ENCODE measurements at places on chromosomes 6 and 20.
A peak's percentile ranks its signal among the peaks of the same experiment; 100 is the strongest.

DNA sequence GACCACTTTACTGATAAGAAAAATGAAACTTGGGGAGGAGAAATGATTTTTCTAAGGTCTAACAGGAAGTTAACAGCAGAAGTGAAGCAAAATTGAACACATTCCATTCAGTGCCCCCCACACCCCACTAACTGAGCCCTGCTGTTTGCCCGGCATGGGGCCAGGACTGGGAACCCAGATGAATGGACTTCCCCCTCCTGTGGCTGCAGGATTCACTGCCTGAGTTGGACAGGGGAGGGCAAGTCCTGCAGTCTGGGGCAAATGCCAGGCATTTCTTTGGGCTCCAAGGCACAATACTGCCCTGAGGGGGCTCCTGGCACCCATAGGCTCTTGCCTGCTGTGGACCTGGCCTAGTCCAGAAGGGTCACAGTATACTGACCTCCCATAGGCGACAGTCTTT, 28.3 kb downstream of the FYN start:
- DNase-seq: no peak

DNA sequence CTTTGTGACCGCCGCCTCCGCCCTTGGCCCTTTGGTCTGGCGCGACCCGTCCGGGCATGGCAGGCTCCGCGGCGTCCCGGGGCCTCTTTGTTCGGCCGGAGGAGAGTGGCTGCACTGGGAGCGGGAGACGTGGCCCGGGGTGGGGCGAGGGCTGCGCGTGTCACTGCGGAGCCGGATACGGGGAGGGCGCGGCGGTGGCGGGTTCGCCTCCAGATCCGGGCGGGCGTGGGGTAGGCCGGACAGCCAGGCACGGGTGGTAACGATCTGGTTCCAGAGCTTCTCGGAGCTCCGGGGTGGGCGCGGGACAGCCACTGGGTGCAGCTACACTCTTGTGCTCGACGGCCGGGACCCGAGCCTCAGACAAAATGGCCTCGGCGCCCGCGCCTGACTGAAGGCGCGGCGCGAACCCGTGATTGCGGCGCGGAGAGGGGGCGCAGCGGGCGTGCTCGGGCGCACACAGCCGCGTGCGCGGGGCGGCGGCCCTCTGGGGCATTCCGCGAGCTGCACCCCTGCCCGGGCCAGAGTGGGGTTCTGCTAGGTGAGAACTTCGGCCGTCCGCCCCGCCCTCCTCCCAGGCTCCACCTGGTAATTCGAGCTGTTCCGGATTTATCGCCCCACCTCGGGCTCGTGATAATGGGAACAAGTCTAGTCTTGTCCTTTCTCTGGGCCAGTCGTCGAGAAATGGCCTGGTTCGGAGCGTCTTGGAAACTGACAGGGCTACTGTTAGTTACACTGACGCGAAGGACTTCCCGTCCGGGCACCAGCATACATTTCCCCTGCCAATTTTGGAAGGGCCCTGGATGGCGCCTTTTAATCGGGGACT, 1.0 kb downstream of the LOC128125822 start:
- peak; percentile 66 for DNase-seq

DNA sequence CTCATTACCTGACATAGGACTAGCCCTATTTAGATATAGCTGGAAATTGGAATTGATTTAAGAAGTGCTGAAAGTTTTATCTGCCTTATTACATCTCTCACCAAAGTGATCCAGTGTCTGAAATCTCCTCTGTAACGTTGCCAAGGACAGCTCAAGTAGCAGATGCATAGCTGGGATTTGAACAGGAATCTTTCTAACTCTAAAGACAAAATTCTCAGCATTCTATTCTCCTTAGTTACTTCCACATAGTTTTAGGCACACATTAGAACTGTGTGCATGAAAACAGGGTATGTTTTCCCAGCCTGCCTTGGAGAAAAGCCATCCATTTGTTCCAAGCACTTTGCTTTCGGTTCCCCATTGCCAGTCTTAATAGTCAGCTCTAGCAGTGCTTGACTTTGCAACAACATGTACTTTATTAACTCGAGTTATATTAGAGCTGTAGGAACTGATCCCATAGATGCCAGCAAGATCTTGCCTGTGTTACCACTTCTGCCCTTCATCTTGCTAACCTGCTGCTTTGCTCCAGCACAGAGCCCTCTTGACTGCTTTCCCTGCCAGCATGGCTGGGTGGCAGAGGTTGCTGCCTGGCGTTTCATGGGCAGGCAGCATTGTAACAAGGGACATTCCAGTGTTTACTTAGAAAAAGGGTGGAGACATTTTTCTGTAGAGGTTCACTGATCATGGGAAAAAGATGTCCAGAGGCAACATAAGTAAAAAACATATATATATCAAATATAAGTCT, 56.1 kb upstream of the STMND1 start:
- DNase-seq: no peak

DNA sequence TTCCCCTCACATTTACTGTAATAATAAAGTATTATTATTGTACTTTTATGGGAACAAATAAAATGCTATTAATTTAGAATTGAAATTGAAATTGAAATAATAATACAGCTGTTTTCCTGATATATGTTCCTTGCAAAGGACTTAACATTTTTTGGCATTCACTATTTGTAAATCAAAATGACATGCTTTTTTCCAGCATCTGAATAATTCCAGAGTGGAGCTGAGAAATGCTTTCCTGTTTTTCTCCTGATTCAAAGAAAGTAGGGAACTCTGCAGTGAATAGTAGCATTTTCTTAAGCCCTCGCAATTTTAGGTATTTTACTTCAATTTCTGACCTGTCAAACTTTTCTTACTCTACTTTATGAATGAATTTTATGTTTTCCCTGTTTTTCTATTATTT, 72.1 kb downstream of the PHACTR2 start:
- no peak for DNase-seq

GRCh38 chr6:155235087-155235486, 28.7 kb upstream of the CLDN20 start:
- DNase-seq: no peak

DNA sequence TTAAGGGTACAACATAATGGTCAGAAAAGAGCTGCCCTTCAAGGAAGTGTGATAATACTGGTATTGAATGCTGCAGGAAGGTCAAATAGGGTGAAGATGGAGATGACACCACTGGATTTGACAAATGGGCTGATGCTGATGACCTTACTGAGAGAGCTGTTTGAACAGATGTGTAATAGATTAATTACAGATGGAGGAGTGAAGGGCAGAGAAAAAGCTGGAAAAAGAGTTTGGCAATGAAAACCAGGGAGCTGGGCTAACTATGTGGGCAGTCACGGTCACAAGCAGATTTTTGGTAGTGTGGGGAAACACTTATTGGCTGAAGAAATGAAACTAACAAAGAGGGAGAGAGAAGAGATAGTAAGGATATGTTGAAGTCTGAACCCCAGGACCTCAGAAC, 83.6 kb upstream of the ENPP5 start:
- no peak for DNase-seq

- DNase-seq: no peak
Measured at GRCh38 chr20:59530782-59531181, 73.6 kb upstream of the PHACTR3 start.

GRCh38 chr6:160188773-160189172, 67.2 kb downstream of the SLC22A1 start:
- DNase-seq: no peak

- DNase-seq: no peak
Measured at GRCh38 chr20:208942-209566, 18.0 kb upstream of the DEFB129 start.

DNA sequence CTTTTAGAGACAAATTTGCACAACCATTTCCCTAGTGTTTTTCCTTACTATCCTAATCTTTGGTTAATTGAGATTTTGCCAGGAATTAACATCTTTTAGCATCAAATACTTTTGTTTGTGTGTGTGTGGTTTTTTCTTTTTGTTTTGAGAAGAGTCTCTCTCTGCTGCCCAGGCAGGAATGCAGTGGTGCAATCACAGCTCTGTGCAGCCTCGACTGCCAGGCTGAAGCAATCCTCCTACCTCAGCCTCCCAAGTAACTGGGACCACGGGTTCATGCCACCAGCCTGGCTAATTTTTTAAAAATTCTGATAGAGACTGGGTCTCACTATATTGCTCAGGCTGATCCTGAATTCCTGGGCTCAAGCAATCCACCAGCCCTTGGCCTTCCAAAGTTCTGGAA, 28.5 kb downstream of the BAK1 start:
- DNase-seq: no peak

DNA sequence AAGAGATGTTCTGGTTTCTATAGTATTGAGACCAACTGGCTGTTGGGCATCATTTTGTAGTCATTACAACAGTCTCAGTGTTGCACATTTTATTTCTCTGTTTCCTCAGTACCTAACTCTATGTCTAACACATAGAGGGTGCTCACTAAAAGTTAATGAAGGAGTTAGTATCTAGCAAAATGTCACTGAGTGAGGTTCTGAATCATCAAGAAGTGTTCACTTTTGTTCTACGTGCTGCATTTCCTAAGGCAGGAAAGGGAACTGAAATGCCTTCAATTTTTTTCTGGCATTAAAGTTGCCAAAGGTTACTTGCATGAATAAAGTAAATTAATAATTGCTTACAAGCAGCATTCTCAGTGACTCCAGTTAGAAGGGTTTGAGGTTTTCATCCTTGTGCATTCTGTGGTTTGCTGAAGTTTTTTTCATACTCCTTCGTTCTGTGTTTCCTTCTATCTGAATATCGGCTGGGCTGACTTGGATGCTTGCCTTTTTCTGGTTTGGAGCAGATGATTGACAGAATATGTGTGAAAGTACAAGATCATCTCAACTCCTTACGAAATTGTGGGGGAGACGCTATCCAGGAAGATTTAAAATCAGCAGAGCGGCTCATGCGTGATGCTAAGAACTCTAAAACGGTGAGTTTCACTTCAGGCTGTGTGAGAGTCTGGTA, 114.5 kb upstream of the SCGN start:
- DNase-seq: no peak

- DNase-seq: no peak
Measured at GRCh38 chr6:120869397-120869796, 464.9 kb downstream of the TBC1D32 start.

GRCh38 chr20:32302507-32302872, 25.0 kb downstream of the KIF3B start:
- no peak for DNase-seq

- DNase-seq: no peak
Measured at GRCh38 chr20:10649797-10650160, 24.0 kb downstream of the JAG1 start.

- DNase-seq: no peak
Measured at GRCh38 chr6:7543789-7544424, 2.4 kb downstream of the DSP start.

DNA sequence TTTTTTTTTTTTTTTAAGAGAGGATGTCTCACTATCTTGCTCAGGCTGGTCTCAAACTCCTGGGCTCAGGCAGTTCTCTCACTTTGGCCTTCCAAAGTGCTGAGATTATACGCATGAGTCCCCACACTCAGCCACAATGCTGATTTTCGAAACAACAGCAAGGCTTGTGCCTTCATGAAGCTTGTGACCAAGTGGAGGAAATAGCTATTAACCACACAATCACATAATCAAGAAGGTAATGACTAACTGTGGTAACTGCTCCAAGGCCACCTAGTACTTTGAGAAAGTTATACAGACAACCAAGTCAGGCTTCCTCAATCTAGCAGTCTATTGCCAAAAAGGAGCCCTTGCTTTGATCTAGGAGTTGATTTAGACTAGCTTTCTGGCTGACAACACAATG, 46.3 kb downstream of the SOD2 start:
- DNase-seq: no peak

GRCh38 chr6:157647261-157647915, 175.7 kb upstream of the SNX9 start:
- DNase-seq: no peak

- DNase-seq: no peak
Measured at GRCh38 chr6:108127826-108128225, 38.0 kb upstream of the NR2E1 start.

- DNase-seq: no peak
Measured at GRCh38 chr20:39853050-39853449, 836.0 kb downstream of the MAFB start.

GRCh38 chr6:112343977-112344376, 3.2 kb upstream of the RFPL4B start:
- no peak for DNase-seq

GRCh38 chr6:35497571-35498421, 917 bp upstream of the TEAD3 start:
- DNase-seq: peak; percentile 62

GRCh38 chr6:34463849-34464248, 2.0 kb upstream of the PACSIN1 start:
- no peak for DNase-seq

DNA sequence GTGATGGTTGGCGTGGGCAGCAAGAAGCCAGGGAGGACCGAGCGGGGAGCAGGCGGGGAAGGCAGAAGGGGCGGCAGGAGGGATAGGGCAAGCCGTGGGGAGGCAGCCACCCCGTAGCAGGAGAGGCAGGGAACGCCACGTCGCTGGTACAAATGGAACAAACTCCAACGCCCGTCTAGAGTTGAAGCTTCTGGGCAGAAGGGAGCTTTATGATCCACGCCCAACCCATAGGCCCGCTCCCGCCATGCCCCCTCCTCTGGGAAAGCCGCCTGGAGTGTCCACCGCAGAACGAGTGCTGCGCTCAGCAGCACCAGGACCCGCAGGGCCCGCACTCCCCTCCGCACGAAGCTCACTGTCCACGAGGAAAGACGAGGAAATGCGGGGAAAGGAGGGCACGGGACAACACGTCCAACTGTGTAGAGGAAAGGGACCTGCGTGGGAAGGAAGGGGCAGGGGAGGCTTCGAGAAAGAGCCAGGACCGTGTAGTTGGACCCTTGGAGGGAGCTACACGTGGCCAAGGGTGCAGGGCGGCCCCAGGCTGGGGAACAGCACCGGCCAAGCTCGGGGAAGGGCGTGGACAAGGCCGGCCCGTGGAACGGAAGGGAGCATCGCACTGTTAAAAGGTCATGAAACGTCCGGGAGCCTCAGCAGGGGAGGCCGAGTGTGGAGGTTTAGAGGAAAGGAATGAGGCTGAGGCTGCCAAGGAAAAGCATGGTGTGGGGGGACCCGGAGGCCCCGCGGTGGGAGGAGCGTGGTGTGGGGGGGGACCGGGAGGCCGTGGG, 204.0 kb downstream of the DLL1 start:
- DNase-seq: no peak

DNA sequence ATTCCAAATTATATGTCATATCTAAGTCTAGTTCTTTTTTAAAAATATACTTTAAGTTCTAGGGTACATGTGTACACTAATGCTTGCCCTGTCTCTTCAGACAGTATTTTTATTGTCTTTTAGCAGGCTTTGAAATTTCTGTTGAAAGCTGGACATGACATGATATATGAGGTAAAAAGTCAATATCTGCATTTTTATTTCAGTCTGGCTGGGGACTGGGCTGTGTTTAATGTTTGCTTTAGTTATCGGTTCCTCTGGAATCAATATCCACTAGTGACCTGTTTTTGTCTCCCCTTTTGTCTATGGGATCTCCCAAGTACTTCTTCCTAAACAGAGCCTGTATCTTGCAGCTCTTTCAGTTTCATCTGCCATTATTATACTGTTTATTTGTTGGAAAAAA, 786.2 kb upstream of the GJE1 start:
- DNase-seq: no peak

All from activated naive CD4-positive, alpha-beta T cell treated with anti-CD3 and anti-CD28 coated beads, Interleukin-2, amount 50 U/mL, for 16 hours (primary cell).